ENCODE measurements at places on chromosomes 2 and 18. TPM values are rescaled to one million over a fixed set of nuclear protein-coding genes. Genes with fewer than 3 reads are reported as not detected.

Gene CWC22
- total RNA-seq, result 14.0 TPM

Gene DSG3
- total RNA-seq, result not detected

Gene ANKRD29
- 5.2 TPM for total RNA-seq

Gene CHRNG
- not detected for total RNA-seq

Gene ANKRD62
- not detected for total RNA-seq

Data from vein endothelial cell (primary cell).